ENCODE measurements at places on chromosomes 6 and 20. TPM values are rescaled to one million over a fixed set of nuclear protein-coding genes. Genes with fewer than 3 reads are reported as not detected.

KDM1B gene
- total RNA-seq, result 8.0 TPM

ZFP57 gene
- 6.4 TPM for total RNA-seq

IL17A gene
- not detected for total RNA-seq

TMEM170B gene
- total RNA-seq, result 5.4 TPM

GSTA3 gene
- total RNA-seq, result not detected

MYLK4 gene
- total RNA-seq, result 0.05 TPM

IDH3B gene
- total RNA-seq, result 136 TPM

COL9A1 gene
- total RNA-seq, result 14.4 TPM

LY6G6D gene
- not detected for total RNA-seq

MDFI gene
- total RNA-seq, result 63.2 TPM

FLOT1 gene
- total RNA-seq, result 121 TPM

KCNS1 gene
- total RNA-seq, result 1.2 TPM

ZBP1 gene
- not detected for total RNA-seq

FOXA2 gene
- 3.1 TPM for total RNA-seq

NR2E1 gene
- total RNA-seq, result not detected

THEMIS gene
- not detected for total RNA-seq

PSMB1 gene
- 215 TPM for total RNA-seq

KHDC1L gene
- total RNA-seq, result not detected

KCTD20 gene
- total RNA-seq, result 27.5 TPM

OR2H1 gene
- total RNA-seq, result not detected

PDE7B gene
- total RNA-seq, result not detected

CALHM5 gene
- total RNA-seq, result 0.07 TPM

IL17F gene
- not detected for total RNA-seq

MAN1A1 gene
- total RNA-seq, result 6.9 TPM

ARFGEF3 gene
- 20.0 TPM for total RNA-seq

CLPSL2 gene
- 6.2 TPM for total RNA-seq

TGIF2 gene
- total RNA-seq, result 88.9 TPM

VSX1 gene
- total RNA-seq, result 0.23 TPM

ACTL10 gene
- total RNA-seq, result 1.5 TPM

WFDC2 gene
- total RNA-seq, result 76.4 TPM

CST4 gene
- not detected for total RNA-seq

LTB gene
- 1.0 TPM for total RNA-seq

FHL5 gene
- not detected for total RNA-seq

ZNF311 gene
- total RNA-seq, result 3.7 TPM

PROKR2 gene
- total RNA-seq, result 2.0 TPM

GGTLC1 gene
- not detected for total RNA-seq

GPR63 gene
- 7.8 TPM for total RNA-seq

TRIM40 gene
- not detected for total RNA-seq

MTRF1L gene
- 15.3 TPM for total RNA-seq

DNMT3B gene
- total RNA-seq, result 638 TPM

HDGFL1 gene
- not detected for total RNA-seq

FRS3 gene
- 7.8 TPM for total RNA-seq

EDN1 gene
- 0.50 TPM for total RNA-seq

CD83 gene
- total RNA-seq, result 7.5 TPM

GHRH gene
- not detected for total RNA-seq

TCF19 gene
- 10.2 TPM for total RNA-seq

Data from WTC11 (cell line).